Tongue (tissue), 3 donors: ENCODE measurements at places on chromosomes 1 and 21. TPM values are rescaled to one million over a fixed set of nuclear protein-coding genes. Genes with fewer than 3 reads are reported as not detected.
A peak's percentile ranks its signal among the peaks of the same experiment; 100 is the strongest.

- DNase-seq: peak; percentile 77
These were observed 607 bp upstream of the LGR6 start for GRCh38 chr1:202192770-202193613.

DNA sequence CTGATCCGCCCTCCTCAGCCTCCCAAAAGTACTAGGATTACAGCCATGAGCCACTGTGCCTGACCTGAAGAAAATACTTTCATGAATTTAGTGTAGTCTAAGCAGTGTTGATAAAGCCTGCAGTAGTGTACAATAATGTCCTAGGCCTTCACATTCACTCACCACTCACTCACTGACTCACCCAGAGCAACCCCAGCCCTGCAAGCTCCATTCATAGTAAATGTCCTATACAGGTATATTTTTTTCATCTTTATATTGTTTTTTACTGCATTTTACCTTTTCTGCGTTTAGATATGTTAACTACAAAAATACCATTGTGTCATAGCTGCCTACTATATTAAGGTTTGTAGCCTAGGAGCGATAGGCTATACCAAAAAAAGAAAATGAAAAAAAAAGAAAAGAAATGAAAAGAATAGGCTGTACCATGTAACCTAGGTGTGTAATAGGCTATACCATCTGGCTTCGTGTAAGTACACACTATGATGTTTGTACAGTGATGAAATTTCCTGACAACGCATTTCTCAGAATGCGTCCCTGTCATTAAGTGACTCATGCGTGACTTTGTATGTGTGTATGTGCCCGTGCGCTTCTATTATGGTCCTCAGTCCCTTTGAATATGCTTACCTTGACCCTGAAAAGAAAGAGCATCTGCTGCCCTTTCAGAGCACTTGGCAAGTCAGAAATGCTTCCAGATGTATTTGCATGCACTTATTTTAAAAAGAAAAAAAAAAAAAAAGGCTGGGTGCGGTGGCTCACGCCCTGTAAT, 9.2 kb upstream of the SLAMF8 start:
- peak; percentile 24 for DNase-seq

- DNase-seq: peak; percentile 55
These were observed 7.5 kb downstream of the NBPF1 start for GRCh38 chr1:16605532-16606505.

The KDM5B gene
- 118 TPM for total RNA-seq

The FAM151A gene
- total RNA-seq: not detected
